ENCODE measurements at places on chromosomes 13 and 19. TPM values are rescaled to one million over a fixed set of nuclear protein-coding genes. Genes with fewer than 3 reads are reported as not detected.

Gene LHFPL6
- 2.1 TPM for total RNA-seq

Gene LIN7B
- total RNA-seq = 10.1 TPM

Gene SLC7A9
- not detected for total RNA-seq

Gene ZNF443
- 3.0 TPM for total RNA-seq

Gene TGFBR3L
- 4.3 TPM for total RNA-seq

Gene CDADC1
- total RNA-seq = 3.4 TPM

Gene VAV1
- 2.3 TPM for total RNA-seq

Gene RUBCNL
- not detected for total RNA-seq

Gene ATP8A2
- under 0.01 TPM for total RNA-seq

Gene FFAR3
- total RNA-seq = not detected

Gene LAIR1
- under 0.01 TPM for total RNA-seq

Gene SOX1
- not detected for total RNA-seq

Gene DIAPH3
- 4.3 TPM for total RNA-seq

Gene IGFL1
- not detected for total RNA-seq

Gene RAB20
- total RNA-seq = 9.6 TPM

Gene ZNF563
- total RNA-seq = 2.4 TPM

Gene CACNA1A
- not detected for total RNA-seq

Gene IGSF23
- 0.48 TPM for total RNA-seq

Gene CCDC8
- total RNA-seq = 27.2 TPM

Gene NFKBIB
- total RNA-seq = 21.2 TPM

Gene CATSPERD
- not detected for total RNA-seq

Gene TICAM1
- 4.3 TPM for total RNA-seq

Gene WDR87
- not detected for total RNA-seq

Gene SCAMP4
- total RNA-seq = 22.6 TPM

Gene NUP58
- total RNA-seq = 145 TPM

Gene ASPDH
- not detected for total RNA-seq

Gene SIGLEC9
- not detected for total RNA-seq

Gene PSG3
- total RNA-seq = not detected

Gene LILRB4
- total RNA-seq = under 0.01 TPM

Gene ZNF135
- 1.5 TPM for total RNA-seq

Gene LILRB5
- total RNA-seq = not detected

Gene CYP2A6
- total RNA-seq = not detected

Gene KANK3
- total RNA-seq = 1.1 TPM

Gene C13orf42
- not detected for total RNA-seq

Gene CEBPA
- 16.1 TPM for total RNA-seq

Gene ILF3
- 78.1 TPM for total RNA-seq

Gene ZNF667
- 3.6 TPM for total RNA-seq

Gene ABCC4
- total RNA-seq = 4.9 TPM

Gene TMEM255B
- 3.0 TPM for total RNA-seq

Gene RFPL4A
- total RNA-seq = not detected

Gene ZNF579
- 5.5 TPM for total RNA-seq

Gene SLC25A30
- total RNA-seq = 32.5 TPM

Gene ZNF850
- 0.43 TPM for total RNA-seq

Gene CYP2A7
- not detected for total RNA-seq

Gene ACTMAP
- 0.43 TPM for total RNA-seq

Gene IL11
- 1.7 TPM for total RNA-seq

Gene CTXN1
- total RNA-seq = 8.2 TPM

Gene PIBF1
- total RNA-seq = 14.7 TPM

Gene C1QTNF9
- not detected for total RNA-seq

Gene ATP4B
- total RNA-seq = not detected
